ENCODE measurements at places on chromosomes 2 and 18. TPM values are rescaled to one million over a fixed set of nuclear protein-coding genes. Genes with fewer than 3 reads are reported as not detected.

DNA sequence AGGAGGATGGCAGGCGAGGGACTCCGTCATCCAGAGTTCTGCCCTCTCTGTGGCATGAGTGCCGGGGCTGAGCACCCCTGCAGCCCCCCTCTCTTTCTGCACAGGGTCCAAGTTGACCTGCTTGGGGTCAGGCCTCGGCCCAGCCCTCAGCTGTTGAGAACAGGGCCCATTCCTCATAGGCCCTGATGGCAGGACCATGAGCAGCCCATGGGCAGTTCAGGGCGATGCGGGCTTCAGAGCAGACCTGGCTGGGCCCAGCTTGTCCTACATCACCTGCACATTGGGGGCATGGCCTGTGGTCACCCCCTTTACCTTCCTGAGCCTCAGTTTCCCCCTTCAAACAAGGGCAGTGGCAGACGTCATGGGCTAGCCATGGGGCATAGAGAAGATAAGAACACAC, 238.1 kb downstream of the SEPTIN10 start:
- no peak for DNase-seq

DNA sequence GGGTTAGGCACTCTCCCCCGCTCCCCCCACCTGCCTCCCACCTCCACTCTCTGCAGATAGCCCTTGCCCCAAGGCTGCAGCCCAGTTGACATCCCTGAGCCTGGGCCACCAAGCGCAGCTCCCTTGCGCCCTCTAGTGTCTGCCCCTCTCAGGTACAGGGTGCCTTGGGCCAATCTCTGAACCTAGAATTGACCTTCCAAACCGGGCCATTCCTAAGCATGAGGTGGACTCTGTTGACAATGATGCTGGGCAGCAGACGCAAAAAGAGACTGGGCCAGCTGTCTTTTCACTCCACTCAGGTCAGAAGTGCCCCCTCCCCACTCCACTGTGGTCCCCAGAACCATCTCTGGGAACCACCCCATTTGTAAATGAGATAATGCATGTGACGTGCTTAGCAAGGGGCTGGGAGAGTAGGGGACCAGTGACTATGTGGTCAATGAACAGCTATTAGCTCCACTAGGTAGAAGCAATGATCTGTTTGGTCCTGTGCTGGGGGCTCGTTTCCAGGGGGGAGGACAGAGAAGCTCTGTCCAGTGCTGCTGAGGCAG, 43.3 kb upstream of the PLB1 start:
- peak; percentile 75 for DNase-seq

DNA sequence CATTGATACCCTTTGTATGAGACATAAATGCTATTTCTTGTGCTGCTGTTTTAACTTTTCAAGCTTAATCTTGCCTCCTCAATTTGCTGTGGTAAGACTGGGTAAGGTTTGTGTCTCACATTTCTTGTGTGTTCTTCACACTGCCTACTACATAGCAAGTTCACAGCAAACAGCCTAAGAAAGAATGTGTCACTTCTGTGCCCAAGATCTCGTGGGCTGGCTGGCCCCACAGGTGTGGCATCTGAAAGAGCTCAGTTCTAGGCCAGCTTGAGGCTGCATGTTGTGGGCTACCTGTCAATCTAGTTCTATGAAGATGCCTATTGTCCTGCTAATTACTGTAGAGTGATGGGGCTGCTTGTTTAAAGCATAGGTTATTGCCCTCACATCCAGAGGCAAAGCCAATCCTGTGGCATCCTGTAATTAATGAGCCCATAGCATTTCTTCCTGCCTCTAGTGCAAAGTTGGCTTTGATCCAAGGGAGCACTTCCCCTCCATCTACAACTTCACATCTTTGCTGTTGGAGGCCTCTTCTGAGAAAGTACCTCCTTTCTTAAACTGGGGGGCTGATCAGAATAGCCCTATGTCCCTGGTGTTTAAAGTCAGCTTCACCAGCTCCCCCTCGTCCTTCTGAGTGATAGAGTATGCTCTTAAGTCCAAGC, 40.9 kb upstream of the ASPRV1 start:
- DNase-seq: no peak

Gene IL18RAP
- 5.5 TPM for total RNA-seq
